ENCODE measurements at places on chromosomes 13 and 19.

GRCh38 chr19:2276429-2276986 lies 5.5 kb downstream of the PEAK3 start:
- DNase-seq, result no peak

- DNase-seq, result peak; percentile 41
Observed at GRCh38 chr19:29674374-29675119, 9.3 kb downstream of the PLEKHF1 start.

DNA sequence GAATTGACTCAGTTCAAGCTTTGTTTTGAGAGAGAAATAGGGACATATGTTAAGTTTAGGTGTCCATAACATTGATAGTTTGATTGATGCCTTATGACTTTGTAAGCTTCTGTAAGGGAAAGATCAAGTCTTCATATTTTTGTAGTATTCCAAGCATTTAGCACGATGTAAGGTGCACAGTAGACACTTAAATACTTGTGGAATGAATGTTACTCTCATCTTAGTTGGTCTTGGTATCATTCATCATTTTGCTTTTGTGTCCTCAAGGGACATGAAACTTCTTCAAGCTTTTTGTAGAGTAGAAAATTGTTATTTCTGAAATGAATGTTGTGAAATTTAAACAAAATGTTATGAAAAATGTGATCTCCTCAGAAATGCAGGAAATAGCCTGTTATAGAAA lies 10.1 kb downstream of the TDRD3 start:
- no peak for DNase-seq

- no peak for DNase-seq
Observed at GRCh38 chr19:31511696-31512095, 162.5 kb upstream of the TSHZ3 start.

DNA sequence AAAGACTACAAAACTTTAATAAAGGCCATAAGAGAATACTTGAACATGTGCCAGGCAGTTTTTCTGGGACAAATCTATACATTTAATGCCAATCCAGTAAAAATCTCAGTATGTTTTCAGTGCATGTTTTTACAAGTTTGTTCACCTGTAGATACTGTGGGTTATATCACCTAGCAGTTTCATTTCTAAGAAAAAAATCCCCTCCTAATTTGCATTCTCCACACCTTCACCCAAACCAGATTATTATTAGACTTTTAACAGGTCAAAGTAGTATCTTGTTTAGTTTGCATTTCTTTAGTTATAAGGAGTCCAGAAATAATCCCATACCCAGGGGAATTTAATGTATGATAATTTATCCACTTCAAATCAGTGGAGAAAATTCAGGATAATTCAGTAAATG lies 17.0 kb upstream of the LPAR6 start:
- no peak for DNase-seq

DNA sequence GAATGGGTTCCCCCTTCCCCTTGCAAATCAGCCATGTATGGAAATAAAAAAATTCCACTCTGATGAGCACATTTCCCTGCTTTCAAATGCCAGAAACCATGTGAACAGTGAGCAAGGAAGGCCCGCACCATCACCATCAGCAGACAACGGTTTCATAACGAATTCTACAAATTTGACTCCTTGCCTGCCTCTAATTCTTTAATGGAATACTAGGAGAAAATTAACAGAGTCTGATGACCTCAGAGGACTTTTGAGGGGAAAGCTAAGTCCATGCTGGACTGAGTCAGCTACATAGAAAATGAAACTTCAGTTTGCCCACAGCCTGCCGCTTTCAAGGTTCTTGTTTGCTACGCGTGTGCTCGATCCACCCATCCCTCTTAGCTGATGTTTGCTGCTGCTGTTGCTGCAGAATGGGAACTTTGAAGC lies 46.7 kb upstream of the KL start:
- DNase-seq, result no peak

GRCh38 chr19:33819880-33820781 lies 23.5 kb downstream of the KCTD15 start:
- DNase-seq, result peak; percentile 88

DNA sequence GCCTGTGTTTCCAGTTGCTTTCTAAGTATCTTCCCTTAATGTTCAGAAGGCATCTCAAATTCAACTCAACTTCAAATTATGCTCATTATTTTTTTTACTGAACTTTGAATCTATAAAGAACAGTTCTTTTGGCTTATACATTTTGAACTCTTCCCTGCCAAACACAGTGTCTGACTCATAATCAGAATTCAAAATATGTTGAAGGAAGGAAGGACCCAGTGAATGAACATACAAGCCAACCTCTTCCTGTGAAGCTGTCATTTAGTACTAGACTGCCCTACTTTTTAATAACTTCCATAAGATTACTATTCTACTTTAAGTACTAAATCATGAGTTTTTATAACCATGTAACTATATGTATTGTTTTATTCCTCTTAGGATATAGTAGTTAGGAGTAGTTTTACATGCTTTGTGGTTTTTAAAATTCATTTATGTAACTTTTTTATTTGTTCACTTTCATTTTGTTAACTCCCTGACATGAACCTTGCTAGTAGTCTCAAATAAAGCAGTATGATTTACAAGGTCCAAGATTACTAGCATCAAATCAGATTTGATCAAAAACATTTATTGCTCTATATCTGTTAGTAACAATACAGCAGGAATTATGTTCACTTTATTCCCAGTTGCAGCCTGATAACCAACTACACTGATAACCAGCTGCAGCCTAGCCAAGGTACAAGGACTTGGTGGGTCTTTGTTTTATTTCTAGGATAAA lies 6.4 kb downstream of the NUDT15 start:
- no peak for DNase-seq

DNA sequence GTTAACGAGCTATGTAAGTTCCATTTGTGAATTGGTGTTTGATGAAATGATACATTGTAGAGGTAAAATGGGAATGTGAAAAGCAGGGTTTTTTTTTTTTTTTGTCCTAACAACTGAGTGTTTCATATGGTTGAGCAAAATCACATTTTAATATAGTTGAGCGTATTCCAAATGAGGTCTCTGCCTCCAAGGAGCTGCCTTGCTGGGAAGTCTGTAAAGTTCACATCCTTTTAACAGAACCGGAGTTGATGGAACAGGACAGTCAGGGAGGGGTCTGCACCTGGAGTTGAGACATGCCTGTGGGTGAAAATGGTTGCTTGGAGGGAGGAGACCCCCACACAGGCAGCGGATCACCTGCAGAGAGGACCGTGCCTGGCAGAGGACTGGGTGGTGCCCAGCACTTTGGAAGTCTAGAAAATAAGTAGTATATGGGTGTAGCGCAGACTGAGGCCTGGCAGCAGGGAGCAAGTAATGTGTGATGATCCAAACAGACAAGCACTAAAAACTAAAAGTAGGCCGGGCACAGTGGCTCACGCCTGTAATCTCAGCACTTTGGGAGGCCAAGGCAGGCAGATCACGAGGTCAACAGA lies 75.2 kb upstream of the UBAC2 start:
- DNase-seq, result no peak

GRCh38 chr13:103018556-103018955 lies 47.7 kb downstream of the SLC10A2 start:
- DNase-seq, result no peak

- DNase-seq, result no peak
Observed at GRCh38 chr19:3053218-3053621, 9.1 kb downstream of the TLE5 start.

DNA sequence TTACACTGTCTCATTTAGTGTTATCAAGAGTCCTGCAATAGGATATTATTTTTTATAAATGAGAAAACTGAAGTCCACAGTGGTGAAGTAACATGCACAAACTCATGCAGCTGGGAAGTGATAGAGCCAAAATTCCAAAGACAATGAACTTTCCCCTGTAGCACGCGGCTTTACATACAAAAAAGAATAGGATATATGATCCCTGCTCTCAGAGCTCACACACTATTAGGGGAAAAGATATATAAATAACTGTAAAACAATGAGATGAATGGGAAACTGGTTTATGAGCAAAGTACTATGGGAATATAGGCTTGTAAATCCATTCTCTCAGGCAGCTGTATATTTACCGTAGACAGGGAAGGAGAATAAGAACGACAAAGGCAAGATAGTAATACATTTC lies 39.7 kb downstream of the THSD1 start:
- DNase-seq, result no peak

GRCh38 chr13:29411481-29411880 lies 184.0 kb downstream of the SLC7A1 start:
- no peak for DNase-seq

GRCh38 chr19:35212241-35212640 lies 16.3 kb downstream of the FAM187B start:
- DNase-seq, result no peak

DNA sequence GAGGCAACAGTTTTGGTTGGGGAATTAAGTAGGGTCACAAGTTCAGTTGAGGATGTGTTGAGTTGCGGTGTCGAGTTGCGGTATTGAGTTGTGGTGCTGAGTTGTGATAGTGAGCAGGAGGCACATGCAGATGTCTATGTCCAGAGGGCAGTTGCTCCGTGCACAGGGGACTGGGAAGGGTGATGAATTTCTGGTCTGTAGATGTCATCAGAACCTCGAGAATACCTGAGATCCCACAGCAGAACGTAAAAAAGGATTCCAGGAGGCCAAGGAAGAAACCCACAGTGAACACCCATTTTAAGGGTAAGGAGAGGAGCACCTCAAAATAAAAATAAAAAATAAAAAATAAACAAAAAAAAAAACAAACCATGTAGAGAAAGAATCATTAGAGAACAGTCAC lies 354.4 kb upstream of the ARGLU1 start:
- DNase-seq, result no peak

- DNase-seq, result no peak
Observed at GRCh38 chr19:28596561-28597071, 616.3 kb downstream of the UQCRFS1 start.

DNA sequence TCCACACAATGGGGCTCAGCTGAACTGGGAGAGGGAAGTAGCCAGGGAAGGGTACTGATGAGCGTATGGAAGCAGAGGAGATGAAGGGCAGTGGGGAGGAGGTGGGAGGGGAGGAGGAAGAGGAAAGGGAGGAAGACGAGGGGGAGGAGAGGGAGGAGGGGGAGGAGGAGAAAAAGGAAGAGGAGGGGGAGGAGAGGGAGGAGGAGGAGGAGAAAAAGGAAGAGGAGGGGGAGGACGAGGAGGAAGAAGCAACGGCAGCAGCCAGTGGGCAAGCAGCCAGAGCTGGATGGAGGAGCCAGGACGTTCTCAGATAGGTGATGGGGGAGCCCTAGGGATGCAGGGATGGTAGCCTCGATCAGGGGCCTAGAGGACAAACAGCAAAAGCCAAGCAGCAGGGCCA lies 5.6 kb downstream of the CERS4 start:
- no peak for DNase-seq

DNA sequence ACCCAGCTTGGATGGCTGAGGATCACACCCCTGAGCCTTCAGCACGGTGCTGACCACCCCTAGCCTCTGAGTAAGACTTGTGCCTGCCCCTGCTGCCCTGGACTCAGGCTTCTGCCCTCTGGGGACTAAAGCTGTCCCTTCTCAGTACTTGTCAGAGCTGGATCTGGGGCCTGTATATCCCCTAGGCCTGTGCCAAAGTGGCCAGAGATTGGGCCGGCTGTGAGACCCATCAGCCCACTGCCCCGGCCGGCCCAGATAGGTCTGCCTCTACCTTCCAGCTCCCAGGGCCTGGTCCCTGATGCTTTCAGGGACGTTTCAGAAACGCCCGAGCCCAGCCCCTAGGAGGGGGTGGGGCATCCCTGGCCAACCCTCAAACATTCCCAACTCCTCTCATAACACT lies 137.8 kb downstream of the ZDHHC20 start:
- no peak for DNase-seq

- peak; percentile 68 for DNase-seq
Observed at GRCh38 chr19:6417713-6418561, 6.7 kb downstream of the KHSRP start.

DNA sequence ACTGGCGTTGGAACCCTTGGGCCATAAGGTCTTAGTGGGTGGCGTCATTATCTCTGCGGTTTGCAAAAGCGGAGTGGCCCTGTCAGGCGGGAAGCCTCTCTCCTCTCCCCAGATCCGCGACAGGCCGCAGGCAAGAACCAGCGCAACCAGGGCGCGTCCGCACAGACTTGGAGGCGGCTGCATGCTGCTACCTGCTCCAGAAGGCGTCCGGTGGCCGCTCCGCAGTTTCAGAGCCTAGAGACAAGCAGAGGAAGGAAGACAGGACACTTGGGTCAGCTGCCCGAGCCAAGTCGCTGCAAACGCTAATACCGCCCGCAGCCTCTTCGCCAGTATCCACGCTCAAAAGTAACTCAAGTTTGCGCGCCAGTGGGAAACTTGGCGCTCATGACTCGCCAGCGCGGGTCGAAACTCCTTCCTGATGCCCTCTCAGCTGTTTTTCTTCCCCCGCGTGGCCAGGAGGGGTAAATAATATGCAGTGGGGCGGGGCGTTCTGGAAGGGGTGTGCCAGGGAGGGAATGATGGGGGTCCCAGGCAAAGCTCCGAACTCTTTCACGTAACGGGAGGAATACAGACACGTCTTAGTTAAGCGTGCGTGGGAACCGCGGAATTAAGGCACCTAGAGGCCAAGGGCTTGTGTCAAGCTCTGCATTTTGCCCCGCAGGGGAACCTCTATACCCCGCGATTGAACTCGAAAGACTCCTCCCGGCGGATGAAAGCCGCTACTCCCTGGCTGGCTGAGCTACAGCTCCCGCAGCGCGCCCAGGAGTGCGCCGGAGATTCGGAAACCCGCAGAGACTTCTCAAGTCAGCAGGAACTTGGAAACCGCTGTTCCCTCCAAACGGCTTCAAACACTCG lies at the start of gene EDNRB:
EDNRB (minus strand) TSS at position 441 of the 855 bp plus-strand sequence; CDS start at position 183, 258 bp downstream.
- peak; percentile 71 for DNase-seq

DNA sequence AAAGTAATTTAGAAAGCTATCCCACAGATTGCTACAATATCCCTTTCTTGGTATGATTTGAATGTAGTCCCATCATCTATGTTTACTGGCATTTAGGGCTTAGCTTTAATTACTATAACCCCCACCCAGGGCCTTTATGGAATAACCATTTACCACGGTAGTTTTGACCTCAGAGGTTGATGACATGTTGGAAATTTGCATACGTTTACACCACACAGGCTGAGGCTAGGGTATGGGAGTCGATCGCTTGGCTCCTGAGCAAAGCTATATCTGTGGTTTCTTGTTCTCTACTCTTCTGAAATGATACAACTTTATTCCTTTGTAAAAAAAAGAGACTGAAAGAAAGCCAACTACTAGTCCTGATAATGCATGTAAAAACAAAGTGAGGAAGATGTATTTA lies 28.2 kb upstream of the RFC3 start:
- DNase-seq, result no peak

DNA sequence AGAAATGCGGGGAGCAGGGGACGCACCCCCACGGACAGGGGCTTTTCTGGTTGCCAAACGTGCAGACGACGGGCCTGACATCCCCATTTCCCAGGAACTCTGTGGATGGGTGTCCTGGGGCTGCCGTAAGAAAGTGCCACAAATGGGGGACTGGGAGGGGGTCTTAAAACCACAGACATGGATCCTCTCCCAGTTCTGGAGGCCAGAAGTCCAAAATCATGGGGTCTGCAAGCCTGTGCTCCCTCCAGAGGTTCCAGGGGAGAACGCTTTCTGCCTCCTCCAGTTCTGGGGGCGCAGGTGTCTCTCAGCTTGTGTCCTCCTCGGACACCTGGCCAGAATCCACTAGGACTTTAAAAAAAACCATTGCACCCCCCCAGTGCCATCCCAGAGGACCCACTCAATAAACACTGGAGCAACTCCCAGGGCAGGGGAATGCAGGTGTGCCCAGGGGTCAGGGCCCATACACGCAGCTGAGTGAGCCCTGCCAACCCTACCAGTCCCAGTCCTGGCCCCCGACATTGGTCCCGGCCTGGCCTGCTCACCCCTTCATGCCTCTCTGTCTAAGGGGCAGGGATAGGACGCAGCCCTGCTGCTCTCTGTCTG lies 103.9 kb downstream of the GADD45B start:
- DNase-seq, result peak; percentile 66
